ENCODE measurements at places on chromosomes 4 and X.

- DNase-seq: no peak
These were observed 44.5 kb downstream of the BRWD3 start for GRCh38 chrX:80765220-80765625.

GRCh38 chr4:187547316-187547715 is 448.3 kb upstream of the ZFP42 start:
- DNase-seq: no peak

- DNase-seq: no peak
These were observed 2.4 kb downstream of the RAP2C start for GRCh38 chrX:132216806-132217202.

DNA sequence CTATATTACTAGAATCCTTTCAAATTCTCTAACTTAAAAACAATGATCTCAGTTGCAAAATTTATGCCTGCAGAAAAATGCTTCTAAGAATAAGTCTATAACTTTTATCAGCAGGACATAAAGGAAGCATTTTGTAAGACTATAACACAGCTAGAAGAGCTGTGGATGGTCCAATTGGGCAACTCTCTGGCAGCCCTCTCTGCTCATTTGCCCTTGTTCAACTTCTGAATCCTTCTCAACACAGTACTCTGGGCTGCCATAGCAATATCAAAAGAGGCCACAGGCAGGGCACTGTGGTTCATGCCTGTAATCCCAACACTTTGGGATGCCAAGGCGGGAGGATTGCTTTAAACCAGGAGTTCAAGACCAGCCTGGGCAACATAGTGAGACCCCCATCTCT is 88.5 kb downstream of the MID1 start:
- no peak for DNase-seq

GRCh38 chr4:121758925-121759568 is 5.9 kb downstream of the SMIM43 start:
- no peak for DNase-seq

GRCh38 chr4:28845158-28845557 is 1875.0 kb upstream of the PCDH7 start:
- no peak for DNase-seq

DNA sequence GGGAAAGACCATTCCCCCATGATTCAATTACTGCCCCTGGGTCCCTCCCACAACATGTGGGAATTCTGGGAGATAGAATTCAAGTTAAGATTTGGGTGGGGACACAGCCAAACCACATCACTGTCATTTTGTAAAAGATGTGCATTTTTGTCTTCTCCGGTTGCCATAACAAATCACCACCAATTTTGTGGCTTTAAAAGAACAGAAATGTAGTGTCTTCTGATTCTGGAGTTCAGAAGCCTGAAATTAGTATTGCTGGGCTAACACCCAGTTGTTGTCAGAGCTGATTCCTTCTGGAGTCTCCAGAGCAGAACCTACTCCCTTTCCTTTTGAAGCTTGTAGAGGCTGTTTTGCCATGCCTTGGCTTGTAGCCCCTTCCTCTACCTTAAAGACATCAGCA is 54.1 kb upstream of the DHRSX start:
- DNase-seq: no peak

Data from GM13977 (cell line).